HAP-1 (cell line): ENCODE measurements at places on chromosomes 3 and 15.

GRCh38 chr3:57910990-57911389 is 97.2 kb upstream of the FLNB start:
- DNase-seq: peak; percentile 11

DNA sequence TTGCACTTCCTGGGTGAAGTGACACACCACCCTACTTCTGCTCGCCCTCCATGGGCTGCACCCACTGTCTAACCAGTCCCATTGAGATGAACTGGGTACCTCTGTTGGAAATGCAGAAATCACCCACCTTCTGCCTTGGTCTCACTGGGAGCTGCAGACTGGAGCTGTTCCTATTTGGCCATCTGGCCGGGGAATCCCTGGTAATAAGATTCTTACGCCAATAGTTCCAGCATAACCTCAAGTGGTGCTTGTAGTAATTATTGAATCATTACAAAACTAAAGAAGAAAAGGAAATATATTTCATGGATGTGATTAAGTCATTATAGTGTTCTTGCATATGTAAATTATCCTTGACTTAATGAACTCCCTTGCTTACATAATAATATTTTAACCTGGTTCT is 841.9 kb downstream of the CADM2 start:
- no peak for DNase-seq

DNA sequence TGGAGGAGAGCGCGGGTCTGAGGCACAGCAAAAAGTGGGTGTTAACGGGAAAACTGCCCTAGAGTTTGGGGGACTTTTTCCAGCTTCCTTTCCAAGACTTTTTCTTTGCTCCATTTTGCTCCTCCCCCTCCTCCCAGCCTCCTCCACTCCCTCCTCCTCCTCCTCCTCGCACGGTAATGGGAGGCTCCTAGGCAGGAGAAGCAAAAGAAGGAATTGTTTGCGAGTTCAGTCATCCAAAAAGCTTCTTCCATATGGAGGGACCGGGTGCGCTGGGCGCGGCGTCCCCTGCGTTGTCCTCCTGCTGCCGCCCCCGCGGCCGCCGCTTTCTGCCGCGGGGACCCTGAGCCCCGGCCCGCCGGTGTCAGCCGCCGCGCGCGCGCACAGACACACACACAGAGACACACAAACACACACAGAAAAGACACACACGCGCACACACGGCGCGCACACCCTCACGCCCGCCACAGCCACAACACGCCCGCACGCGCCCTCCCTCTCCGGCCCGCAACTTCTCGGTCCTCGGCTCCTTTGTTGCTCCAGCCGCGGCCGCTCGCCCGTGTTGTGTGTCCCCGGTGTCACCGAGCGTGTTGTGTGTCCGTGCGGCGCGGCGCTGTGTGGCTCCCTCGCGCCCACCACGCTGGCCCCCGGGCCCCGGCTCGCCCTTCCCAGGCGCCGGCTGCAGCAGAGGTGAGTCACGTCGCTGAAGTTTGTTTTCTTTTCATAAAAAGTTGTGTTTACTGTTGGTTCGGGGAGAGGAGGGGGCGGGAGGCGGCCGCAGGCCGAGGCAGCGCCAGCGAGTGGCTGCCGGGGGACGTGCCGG is at the start of gene BOC:
Gene BOC (plus strand): TSS at position 228 of the 820 bp plus-strand sequence. CDS start 38,246 bp downstream, outside the sequence.
- peak; percentile 59 for DNase-seq

DNA sequence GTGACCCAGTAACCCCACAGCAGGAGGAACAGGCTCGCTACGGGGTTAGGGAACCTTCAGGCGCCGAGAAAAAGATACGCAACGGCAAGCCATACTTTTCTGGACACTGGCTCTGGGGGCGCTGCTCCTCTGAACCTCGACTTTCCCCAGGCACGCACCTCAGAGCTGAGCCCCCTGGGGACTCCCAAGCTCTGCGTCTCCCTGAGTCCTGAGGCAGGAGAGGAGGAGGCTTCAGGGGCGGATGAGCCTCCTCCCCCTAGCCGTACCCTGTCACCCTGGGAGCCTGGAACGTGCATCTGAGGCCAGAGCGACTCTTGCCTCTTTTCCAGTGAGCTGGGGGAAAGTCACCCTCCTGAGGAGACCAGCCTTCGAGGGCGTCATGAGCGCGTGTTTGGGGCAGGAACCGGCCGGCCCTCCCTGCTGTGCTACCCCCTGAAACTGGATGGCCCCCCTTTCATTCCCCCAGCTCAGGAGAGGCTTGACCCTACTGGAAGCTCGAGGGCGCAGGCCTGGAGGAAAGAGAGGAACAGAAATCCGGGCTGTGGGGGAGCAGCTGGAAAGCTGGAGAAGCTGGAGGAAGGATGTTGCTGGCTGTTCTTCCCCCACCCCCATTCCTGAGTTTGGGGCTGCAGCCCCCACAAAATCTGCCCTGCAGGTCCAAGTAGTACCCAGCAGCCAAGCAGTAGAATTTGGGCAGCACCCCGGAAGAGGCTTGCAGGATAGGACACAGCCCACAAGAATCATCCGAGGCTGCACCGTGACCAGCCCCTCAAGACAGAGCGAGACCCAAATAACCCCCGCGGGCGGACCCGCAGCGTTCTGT is 25.1 kb upstream of the POLG start:
- no peak for DNase-seq

GRCh38 chr15:26841941-26842340 is 24.9 kb upstream of the GABRA5 start:
- no peak for DNase-seq

- no peak for DNase-seq
Observed at GRCh38 chr3:51559411-51559888, 20.9 kb downstream of the RAD54L2 start.

DNA sequence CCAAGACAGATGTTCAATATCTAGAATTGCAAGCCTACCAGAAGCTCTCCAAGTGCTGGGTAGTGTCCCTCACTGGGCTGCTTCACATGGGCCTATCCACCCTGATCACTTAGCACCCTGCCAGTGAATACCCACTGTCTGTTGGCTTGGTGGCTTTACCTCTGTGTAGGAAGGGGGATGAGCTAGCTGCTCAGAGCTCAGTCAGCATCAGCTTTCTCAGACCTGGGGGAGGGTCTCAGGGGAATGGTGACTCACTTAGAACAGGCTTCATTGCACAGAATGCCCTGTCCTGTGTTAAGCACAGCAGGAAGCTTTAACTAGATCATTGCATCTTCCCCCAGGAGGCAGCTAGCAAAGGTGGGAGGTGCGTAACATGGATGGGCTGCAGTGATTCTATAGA is 209.8 kb downstream of the PDCD6IP start:
- no peak for DNase-seq

- peak; percentile 36 for DNase-seq
Observed at GRCh38 chr15:82919231-82919886, 33.2 kb downstream of the HOMER2 start.

- no peak for DNase-seq
Observed at GRCh38 chr15:62495670-62496614, 330.9 kb upstream of the C2CD4B start.

GRCh38 chr15:77025083-77025901 is 30.4 kb downstream of the PSTPIP1 start:
- DNase-seq: peak; percentile 13

DNA sequence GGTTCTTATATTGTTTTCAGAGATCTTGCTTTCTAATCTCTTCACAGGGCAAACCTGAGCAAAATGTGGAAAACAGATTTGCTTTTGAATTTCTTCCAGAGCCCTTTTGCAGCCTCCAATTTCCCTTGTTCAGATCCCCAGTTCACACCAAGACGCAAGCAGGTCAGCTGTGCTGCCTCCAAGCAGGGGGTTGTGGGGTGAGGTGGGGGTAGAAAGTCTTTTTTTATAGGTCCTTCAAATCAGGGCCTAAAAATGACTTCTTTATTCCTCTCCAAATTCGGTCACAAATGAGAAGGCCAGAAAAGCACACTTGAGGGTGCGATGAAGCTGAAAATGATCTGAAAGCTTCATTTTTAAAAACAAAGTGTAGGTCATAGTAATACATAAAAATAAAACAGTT is 26.3 kb upstream of the AVEN start:
- DNase-seq: no peak

DNA sequence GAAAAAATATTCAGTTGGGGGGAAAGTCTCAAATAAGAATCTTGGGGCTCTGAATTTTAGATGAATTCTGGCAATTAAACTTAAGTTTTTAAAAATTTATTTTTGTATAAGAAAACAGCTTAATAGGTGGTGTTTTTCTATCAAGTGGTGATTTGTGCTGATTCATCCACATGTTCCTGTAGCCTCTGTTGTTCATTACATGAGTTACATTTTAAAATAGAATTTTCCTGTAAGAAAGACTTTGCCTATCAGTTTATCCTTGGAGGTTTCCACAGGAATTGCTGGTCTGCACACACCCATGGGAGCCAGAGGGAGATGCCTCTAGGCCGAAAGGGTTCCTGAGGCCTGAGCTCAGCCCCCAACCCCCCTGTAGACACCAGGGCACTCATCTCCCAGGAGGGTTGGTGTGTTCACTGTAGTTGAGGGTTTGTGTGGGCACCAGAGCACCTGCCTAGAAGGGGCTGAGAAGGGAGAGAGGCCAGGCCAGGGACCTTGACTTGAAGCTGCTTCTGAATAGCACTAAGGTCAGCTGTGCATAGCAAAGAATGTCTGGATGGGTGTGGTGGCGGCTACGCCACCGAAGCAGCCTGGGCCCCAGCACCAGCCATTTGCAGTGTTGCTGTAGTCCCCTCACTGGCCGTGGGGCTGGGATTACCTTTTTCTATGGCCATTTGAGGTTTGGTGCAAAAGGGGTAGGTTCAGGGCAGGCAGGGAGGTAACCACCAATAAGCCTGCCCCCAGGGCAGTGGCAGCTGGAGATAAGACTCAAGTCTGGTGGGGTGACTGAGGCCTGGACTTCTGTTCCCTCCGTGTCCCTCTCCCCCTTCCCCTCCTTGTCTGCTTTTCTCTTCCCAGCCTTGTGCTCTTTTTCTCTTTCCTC is 11.9 kb downstream of the DNAJA4 start:
- DNase-seq: no peak

- no peak for DNase-seq
Observed at GRCh38 chr3:34421762-34422161, 623.3 kb downstream of the PDCD6IP start.

- no peak for DNase-seq
Observed at GRCh38 chr3:142889212-142890014, 530 bp upstream of the PCOLCE2 start.

GRCh38 chr15:101206176-101206591 is 45.7 kb downstream of the CHSY1 start:
- no peak for DNase-seq

- peak; percentile 56 for DNase-seq
Observed at GRCh38 chr3:179321668-179322285, 1.1 kb upstream of the ZNF639 start.

DNA sequence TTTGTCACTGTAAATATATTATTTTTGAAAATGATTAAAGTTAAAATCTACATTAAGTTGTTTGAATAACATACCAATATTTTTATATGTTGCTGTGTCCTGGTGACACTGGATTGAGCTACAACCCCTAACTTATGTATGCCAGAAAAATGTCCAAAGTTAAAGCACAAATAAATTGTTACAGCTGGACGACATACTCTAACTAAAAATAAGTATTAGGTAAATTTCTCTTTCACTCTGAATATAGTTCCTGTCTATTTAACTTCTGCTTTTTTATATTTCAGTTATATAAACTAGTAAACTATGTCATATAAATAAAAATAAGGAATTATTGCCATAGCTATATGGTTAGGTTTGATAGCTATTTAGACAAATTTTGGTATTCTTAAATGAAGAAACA is 118.5 kb upstream of the SAMMSON start:
- no peak for DNase-seq

DNA sequence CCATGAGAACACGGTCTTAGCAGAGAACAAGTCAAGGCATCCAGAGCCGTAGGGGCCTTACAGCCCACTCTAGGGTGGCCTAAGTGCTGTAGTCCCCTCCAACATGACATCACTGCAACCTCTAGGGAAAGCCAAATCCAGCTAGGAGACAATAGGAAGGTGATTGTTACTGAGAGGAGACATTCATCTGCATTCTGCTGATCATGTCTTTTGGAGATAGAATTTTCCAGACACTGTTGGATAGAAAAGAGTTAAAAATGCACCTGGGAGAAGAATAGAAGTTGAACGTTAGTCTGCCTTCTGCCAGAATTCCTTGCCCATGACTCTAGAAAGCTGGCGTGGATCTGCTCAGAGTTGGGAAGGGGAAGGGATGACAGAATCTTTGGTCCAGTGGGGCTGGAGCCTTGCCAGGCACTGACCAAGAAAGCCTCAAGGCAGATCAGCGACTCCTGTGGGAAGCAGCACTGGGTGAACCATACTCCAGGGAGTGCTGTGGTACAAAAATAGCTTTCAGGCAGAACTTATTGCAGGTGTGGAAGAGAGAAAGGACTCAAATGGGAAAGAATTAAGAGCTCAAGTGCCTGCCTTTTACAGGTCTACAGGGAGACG is 44.8 kb upstream of the RAF1 start:
- no peak for DNase-seq

DNA sequence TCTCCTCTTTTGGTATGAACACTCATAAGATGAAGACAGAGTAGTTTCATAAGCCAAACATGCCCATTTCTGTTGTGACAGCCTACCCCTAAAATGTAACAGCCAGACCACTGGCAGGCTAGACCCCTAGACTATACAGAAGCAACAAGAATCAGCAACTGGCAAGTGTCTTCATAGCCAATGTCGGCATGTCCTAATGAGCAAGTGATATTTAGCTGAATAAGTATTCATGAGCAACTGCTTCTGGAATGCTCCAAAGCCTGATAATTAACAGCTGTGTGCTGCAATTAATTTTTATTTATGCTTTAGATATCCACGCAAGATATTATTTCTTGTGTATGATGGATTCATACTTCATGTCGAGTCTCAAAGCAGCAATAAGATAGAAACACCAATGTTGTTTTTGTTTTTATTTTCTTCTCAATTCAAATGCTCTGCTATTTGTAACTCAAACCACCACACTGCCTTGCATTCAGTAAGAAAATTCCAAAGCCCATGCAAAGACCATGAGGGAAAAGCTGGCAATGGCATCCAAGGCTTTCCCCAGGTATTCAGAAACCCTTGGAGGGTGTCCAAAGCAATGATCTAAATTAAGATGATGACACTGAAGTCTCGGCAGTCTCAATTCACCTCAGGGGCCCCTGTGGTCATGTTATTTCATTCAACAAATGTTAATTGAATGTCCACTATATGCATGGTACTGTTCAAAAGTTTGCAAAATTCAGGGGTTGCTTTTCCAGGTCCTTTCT is 167.7 kb upstream of the NECTIN3 start:
- no peak for DNase-seq

DNA sequence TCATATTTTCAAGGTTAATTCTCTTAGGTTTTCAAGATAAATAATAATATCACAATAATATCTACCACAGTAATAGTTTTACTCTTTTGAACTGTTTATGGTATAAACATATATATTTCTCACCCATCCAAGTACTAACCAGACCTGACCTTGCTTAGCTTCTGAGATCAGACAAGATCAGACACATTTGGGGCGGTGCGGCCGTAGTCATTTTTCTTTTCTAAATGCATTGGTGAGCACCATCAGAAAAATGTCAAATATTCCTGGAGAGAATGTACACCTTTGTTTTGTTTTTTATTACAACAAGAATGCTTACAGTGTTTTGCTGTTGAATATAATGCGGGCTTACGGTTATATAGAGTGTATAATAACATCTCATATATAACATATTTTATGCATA is 267.8 kb downstream of the ADAMTS17 start:
- no peak for DNase-seq

DNA sequence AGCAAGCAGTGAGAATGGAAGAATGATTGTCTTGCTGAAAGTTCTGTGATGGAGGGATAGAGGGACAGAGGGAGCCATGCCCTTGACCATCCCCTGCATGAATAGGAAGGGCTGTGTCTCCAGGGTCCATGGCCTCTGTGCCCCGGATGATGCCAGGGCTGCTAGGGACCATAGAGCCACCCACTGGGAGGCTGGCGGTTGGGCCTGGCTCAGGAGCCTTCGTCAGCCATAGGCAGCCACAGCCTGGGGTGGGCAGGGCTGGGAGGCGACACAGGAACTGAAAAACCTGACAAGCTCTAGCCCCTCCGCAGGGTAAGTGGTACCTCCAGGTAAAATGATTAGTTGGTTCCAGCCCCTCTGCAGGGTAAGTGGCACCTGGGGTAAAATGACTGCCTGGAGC is 19.1 kb upstream of the LAMP3 start:
- DNase-seq: no peak
